ENCODE measurements at places on chromosomes 3 and 15. TPM values are rescaled to one million over a fixed set of nuclear protein-coding genes. Genes with fewer than 3 reads are reported as not detected.

The KNG1 gene
- not detected for total RNA-seq

- peak overlapping the region; percentile 87 for H3K4me3 ChIP-seq
- peak overlapping the region; percentile 99 for H3K27ac ChIP-seq
- H3K27me3 ChIP-seq = no peaks in the 10 kb centered on the region
These were observed 583 bp downstream of the EAF1 start for GRCh38 chr3:15427981-15428380.

The KIF23 gene
- total RNA-seq = 47.0 TPM

GRCh38 chr3:150414258-150414657, 6.2 kb downstream of the TSC22D2 start:
- no peaks in the 10 kb centered on the region for H3K27me3 ChIP-seq
- peak overlapping the region; percentile 84 for H3K4me3 ChIP-seq
- peaks cover 53% of the 10 kb centered on the region for H3K36me3 ChIP-seq
- peaks cover 53% of the 10 kb centered on the region for H3K4me1 ChIP-seq

DNA sequence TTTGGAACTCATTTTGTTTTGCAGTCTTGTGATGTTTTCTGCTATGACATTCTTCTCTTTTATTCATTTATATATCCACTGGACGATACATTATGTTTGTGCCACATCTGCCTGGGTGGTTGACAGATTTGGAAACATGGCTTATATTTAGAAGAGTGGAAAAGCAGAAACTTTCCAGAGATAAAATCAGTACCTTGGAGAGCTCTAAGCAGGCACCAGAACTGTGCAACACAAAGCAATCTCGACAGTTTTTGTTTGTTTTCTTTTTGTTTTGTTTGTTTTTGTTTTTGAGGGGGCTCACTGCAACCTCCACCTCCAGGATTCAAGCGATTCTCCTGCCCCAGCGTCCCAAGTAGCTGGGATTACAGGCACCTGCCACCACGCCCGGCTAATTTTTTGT, 45.5 kb downstream of the SYN2 start:
- H3K4me1 ChIP-seq = no peaks in the 10 kb centered on the region
- no peaks in the 10 kb centered on the region for H3K36me3 ChIP-seq
- H3K27ac ChIP-seq = no peak overlapping the region
- no peak overlapping the region for H3K4me3 ChIP-seq

- no peaks in the 10 kb centered on the region for H3K27me3 ChIP-seq
- DNase-seq = peak; percentile 94
- peaks cover 55% of the 10 kb centered on the region for H3K4me1 ChIP-seq
- peak overlapping the region; percentile 58 for H3K4me3 ChIP-seq
These were observed 29.0 kb upstream of the TIMP4 start for GRCh38 chr3:12187448-12188327.

- no peak for DNase-seq
- no peak overlapping the region for H3K4me3 ChIP-seq
- H3K27ac ChIP-seq = no peak overlapping the region
- no peaks in the 10 kb centered on the region for H3K4me1 ChIP-seq
- peaks cover 12% of the 10 kb centered on the region for H3K27me3 ChIP-seq
These were observed 25.1 kb upstream of the SH3GL3 start for GRCh38 chr15:83422081-83422480.

The NPAP1 gene
- not detected for total RNA-seq

All from activated CD8-positive, alpha-beta T cell treated with anti-CD3 and anti-CD28 coated beads for 36 hours (primary cell).